IPS DF 19.7 (cell line): ENCODE measurements at places on chromosomes 3 and 15.

DNA sequence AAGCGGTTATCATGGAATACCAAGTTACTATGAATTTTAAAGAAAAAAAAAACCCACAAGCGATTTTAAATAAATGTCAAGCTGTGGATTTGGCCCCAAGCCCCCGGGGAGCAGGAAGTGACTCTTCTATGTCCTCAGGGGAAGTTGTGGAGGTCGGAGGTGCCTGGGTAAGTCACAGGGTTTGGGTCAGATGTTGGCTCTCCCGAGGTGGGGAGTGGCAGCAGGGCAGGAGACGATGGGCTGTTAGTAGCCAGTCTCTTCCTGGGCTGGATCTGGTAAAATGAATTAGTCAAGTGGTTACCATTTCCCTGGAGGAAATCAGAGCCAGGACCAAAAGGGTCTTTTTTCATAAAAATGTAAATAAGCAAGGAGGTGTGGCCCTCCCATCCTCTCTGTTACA, 316.7 kb downstream of the TLE3 start:
- DNase-seq = no peak

- no peak for DNase-seq
Observed at GRCh38 chr3:43215138-43215537, 71.2 kb upstream of the SNRK start.

DNA sequence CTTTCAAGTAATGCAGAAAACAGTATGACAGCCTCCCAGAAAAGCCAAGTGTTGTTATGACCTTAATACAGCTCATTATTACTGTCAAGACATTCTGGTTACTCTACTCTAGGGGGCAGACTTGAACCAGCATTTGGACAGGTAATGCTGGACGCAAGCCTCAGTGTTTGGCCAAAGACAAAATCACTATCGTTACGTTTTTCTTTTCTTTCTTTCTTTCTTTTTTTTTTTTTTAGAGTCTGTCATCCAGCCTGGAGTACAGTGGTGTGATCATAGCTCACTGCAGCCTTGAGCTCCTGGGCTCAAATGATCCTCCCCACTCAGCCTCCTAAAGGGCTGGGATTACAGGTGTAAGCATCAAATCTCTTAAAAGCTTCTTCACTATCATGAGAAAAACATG, 29.4 kb upstream of the TMEM45A start:
- DNase-seq = peak; percentile 3

- no peak for DNase-seq
Observed at GRCh38 chr3:85838921-85839320, 880.1 kb downstream of the CADM2 start.

DNA sequence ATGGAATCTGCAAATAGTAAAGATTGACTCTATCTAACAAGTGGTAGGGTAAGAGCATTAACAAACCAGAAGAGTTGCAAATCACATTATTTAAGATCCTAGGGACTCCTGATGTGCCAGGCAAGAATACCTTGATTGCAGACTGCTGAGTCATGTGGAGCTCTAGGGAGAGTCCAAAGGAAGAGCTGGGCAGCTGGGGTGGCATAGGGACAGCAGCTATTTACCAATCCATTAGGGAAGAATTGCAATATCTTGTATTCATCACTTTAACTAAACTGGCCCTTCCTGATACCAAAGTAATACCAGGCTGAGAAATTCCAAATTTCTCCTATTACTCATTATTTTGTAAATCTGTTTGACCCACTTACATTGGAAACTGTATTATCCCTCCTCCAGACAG, 52.2 kb upstream of the ACP3 start:
- no peak for DNase-seq

DNA sequence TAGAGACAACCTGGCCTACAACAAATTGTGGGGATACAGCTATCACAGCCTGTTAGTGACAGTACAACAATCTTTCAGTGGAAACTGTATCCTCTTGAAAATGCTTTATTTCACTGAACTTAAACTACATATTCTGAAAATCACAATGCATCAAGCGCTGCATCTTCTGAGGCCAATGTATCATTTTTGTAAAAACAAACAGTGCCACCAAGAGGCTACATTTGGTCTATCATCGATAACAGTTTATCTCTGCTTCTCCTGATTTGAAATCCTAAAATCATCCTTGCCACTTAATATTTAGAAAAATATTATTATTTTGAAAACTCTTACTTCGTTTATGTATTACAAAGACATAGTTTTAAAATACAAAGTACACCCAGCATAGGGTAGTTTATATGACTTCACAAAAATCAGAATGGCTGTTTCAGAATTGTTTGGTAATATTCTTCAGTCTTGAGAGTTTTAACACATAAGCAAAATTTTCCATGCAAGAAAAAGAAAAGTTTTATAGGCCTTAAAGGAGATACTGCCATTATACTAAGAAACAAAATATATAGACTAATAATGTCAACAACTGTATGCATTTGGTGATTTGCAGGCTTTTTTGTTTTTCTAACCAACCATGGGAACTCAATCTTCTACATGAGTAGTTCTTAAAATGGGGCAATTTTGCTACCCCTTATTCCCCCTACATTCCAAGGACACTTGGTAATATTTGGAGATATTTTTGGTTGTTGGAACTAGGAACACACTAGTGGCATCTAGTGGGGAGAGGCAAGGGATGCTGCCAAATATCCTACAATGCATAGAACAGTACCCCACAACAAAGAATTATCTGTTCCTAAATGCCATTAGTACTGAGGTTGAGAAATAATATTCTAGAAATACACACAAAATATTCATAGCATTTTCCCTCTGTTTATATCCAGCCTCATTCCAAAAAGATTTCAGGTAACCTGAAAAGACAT, 42.3 kb downstream of the WDR72 start:
- DNase-seq = no peak
